Ovary (tissue), 10 donors: ENCODE measurements at places on chromosomes 2 and 18. TPM values are rescaled to one million over a fixed set of nuclear protein-coding genes. Genes with fewer than 3 reads are reported as not detected.

- no peaks in the 10 kb centered on the region for H3K4me1 ChIP-seq
- no peak overlapping the region for H3K27ac ChIP-seq
- H3K36me3 ChIP-seq, result no peaks in the 10 kb centered on the region
- no peaks in the 10 kb centered on the region for H3K27me3 ChIP-seq
- H3K4me3 ChIP-seq, result no peak overlapping the region
- DNase-seq, result no peak
These were observed 1.1 kb downstream of the LMAN1 start for GRCh38 chr18:59357928-59358327.

DNA sequence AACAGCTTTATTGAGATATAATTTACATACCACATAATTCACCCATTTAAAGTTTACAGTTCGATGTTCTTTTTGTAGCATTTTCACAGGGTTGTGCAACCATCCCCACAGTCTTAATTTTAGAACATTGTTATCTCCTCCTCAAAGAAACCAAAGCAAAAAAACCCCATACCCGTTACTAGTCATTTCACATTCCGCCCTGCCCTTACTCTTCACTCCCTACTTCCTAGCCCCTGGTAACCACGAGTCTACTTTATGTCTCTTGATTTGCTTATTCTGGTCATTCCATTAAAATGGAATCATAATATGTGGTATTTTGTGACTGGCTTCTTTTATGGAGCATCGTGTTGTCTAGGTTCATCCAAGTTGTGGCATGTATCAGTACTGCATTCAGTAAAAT, 137.7 kb downstream of the TANC1 start:
- DNase-seq, result no peak
- H3K4me3 ChIP-seq, result no peak overlapping the region
- H3K36me3 ChIP-seq, result no peaks in the 10 kb centered on the region
- H3K27ac ChIP-seq, result no peak overlapping the region

The MAP3K20 gene
- polyA plus RNA-seq, result 88.4 TPM

- no peaks in the 10 kb centered on the region for H3K27me3 ChIP-seq
- H3K4me3 ChIP-seq, result no peak overlapping the region
- H3K36me3 ChIP-seq, result no peaks in the 10 kb centered on the region
- no peak for DNase-seq
- H3K4me1 ChIP-seq, result no peaks in the 10 kb centered on the region
These were observed 49.7 kb upstream of the AP1S3 start for GRCh38 chr2:223887127-223887526.

The MARCHF4 gene
- 0.01 TPM for polyA plus RNA-seq

The HOXD3 gene
- polyA plus RNA-seq, result 6.7 TPM

GRCh38 chr2:23712756-23713151, 214.2 kb downstream of the ATAD2B start:
- H3K4me3 ChIP-seq, result no peak overlapping the region
- DNase-seq, result no peak
- H3K27me3 ChIP-seq, result no peaks in the 10 kb centered on the region
- no peaks in the 10 kb centered on the region for H3K36me3 ChIP-seq

- no peak overlapping the region for H3K27ac ChIP-seq
- H3K27me3 ChIP-seq, result no peaks in the 10 kb centered on the region
- no peak overlapping the region for H3K4me3 ChIP-seq
- no peaks in the 10 kb centered on the region for H3K4me1 ChIP-seq
- DNase-seq, result no peak
- no peaks in the 10 kb centered on the region for H3K36me3 ChIP-seq
These were observed 223.7 kb downstream of the ACKR3 start for GRCh38 chr2:236793023-236794011.

The COL3A1 gene
- 289 TPM for polyA plus RNA-seq

- H3K4me1 ChIP-seq, result no peaks in the 10 kb centered on the region
- no peaks in the 10 kb centered on the region for H3K27me3 ChIP-seq
- no peak for DNase-seq
- H3K27ac ChIP-seq, result no peak overlapping the region
- H3K4me3 ChIP-seq, result no peak overlapping the region
These were observed 21.8 kb downstream of the HSPD1 start for GRCh38 chr2:197477797-197478196.

The RNF181 gene
- 123 TPM for polyA plus RNA-seq

DNA sequence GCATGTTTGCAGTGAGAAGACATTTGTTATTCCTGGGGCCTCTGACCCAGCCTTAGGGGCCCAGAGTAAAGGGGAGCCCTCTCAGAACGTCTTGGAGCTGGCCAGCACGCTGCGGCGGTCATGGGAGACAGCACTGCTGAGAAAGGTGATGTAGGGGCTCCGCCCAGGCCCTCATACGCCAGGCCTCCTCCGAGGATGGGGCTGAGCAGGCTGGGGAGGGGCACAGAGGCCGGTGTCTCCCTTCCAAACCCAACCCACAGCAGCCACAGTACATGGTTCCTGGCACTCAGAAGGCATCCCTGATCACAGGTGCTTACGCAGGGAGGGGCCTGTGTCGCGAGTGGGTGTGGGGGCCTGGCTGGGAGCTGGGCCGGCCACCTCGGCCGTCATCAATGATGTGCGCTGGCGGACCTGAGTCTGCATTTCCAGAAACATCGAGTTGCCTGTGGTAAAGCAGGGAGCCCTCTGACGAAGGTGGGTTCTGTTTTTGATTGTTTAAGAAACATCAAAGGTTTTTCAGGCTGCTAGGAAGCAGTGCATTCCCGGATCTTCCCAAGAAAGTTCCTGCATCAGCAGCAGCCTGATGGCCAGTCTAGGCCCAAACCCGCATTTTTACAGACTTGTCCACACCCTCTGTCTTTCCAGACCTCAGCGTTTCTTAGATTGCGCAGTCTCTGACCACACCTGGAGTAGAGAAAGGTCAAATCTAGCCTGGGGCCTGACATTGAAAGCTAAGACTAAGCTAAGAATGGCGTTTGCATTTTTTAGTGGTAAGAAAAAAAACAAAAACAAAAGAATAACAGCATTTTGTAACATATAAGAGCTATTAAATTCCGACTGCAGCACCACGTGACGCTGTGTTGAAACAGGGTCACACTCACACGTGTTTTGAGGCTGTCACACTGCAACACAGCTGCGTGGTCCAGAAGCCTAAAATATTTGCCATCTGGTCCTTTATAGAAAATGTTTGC, 51.2 kb upstream of the PXDN start:
- no peak overlapping the region for H3K4me3 ChIP-seq
- H3K27ac ChIP-seq, result no peak overlapping the region
- H3K36me3 ChIP-seq, result no peaks in the 10 kb centered on the region
- DNase-seq, result no peak
- H3K4me1 ChIP-seq, result peaks cover 1% of the 10 kb centered on the region
- H3K27me3 ChIP-seq, result no peaks in the 10 kb centered on the region

The GAREM2 gene
- 2.4 TPM for polyA plus RNA-seq

GRCh38 chr2:203135105-203135504, 103.7 kb upstream of the CYP20A1 start:
- no peak overlapping the region for H3K4me3 ChIP-seq
- no peaks in the 10 kb centered on the region for H3K4me1 ChIP-seq
- DNase-seq, result no peak
- H3K27ac ChIP-seq, result no peak overlapping the region
- H3K36me3 ChIP-seq, result no peaks in the 10 kb centered on the region

DNA sequence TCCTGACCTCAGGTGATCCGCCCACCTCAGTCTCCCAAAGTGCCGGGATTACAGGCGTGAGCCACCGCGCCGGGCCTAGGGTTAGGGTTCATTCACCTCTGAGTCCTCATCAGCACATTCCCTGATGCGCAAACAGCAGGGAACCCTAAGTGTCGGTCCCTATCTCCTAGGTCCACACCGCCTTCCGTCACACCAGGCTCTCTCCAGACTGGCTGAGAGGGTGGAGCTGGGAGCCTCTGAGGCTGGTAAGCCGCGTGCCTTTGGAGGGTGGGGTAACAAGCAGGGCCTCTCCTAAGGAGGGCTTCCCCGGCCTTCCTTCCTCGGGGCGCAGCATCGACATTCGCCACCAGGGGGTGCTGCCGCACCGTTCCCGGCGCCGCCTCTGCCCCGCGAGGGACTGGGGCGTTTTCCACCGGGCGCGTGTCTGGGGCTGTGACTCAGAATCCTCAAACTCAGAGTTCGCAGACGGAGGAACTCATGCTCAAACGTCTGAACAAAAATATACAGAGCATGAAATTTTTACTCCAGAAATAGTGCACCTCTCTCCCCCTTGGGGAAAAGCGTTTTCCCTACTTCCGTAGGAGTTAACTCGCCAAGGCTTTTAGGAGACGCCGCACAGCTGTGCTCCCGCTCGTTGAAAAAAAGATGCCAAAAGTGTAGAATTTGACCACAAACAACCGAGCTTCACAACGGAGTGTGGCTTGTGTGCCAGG, 63.9 kb upstream of the ASAP2 start:
- H3K4me1 ChIP-seq, result no peaks in the 10 kb centered on the region
- H3K4me3 ChIP-seq, result peak overlapping the region; percentile 21
- no peaks in the 10 kb centered on the region for H3K27me3 ChIP-seq
- peak overlapping the region; percentile 54 for H3K27ac ChIP-seq
- H3K36me3 ChIP-seq, result no peaks in the 10 kb centered on the region

DNA sequence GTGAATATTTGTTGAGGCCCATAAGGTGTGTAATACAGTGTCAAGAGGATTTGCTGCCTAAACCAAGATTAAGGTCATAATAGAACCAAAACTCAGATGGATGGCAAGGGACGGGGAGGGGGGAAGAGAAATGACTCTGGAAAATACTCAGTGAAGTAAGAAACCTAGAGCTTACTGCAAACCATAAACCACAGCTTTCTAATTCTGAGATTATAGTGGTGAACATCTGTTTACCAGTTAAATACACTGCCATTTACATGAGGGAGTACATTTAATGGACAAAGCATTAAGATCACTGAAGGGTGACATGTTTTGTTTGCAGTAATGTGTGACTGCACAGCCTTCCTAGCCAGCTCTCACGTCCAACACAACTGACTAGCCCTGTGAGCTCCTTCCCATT, 19.8 kb downstream of the EVX2 start:
- no peaks in the 10 kb centered on the region for H3K27me3 ChIP-seq
- no peaks in the 10 kb centered on the region for H3K36me3 ChIP-seq
- no peak overlapping the region for H3K4me3 ChIP-seq
- H3K4me1 ChIP-seq, result peaks cover 3% of the 10 kb centered on the region
- no peak for DNase-seq

DNA sequence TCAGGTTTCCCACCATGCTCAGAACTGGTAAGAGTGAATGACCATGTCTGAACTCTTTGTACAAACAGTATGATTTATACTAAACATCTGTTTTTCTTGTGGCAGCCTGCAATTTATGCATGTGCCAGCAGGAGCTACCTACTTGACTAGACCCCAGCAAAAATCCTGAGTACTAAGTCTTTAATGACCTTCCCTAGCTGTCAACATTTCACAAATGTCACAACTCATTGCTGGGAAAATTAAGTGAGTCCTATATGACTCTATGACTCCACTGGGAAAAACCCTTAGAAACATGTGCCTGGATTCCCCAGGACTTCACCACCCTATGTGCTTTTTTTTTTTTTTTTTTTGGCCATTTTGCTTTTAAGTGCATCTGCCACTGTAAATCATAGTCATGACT, 1225.8 kb downstream of the SUCLG1 start:
- no peak overlapping the region for H3K4me3 ChIP-seq
- no peaks in the 10 kb centered on the region for H3K27me3 ChIP-seq
- DNase-seq, result no peak
- H3K27ac ChIP-seq, result no peak overlapping the region
- no peaks in the 10 kb centered on the region for H3K4me1 ChIP-seq
- no peaks in the 10 kb centered on the region for H3K36me3 ChIP-seq

DNA sequence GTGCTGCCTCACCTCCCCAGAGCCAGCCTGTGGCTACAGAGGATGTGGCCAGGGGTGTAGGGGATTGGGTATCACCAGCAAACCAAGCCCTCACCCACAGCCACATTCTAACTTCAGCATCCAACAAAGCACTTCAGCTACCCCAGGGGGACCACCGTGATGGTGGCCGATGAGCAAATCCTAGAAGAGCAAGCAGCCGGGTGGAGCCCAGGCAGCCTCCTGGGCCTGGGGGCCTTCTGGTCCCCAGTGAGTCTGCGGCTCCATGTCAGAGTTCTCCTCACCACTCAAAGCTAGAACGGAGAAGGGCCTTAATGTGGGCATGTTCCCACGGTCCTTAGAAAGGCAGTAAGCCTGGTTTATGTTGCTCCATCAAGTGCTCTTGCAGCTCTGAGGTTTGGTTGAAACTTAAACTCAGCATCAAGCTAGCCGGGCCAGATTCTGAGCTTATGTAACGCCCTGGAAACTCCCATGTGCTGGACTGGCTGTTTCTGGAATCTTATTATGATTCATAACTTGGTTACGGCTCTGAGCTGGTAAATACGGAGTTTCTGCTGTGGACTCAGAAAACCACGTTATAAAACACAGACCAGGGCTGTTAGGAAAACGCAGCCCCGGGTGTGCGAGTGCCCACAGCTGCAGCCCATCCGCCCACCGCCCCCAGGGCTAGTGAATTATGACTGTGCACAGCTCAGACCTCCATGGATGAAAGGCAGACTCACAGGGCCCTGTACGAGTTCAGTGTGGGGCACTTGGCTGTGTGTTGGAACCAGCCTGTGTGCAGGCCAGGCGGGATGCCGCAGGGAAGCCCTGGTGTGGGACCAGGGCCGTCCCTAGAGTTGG, 99.8 kb downstream of the SEPTIN10 start:
- no peaks in the 10 kb centered on the region for H3K27me3 ChIP-seq
- H3K4me1 ChIP-seq, result peaks cover 10% of the 10 kb centered on the region
- DNase-seq, result peak; percentile 71
- H3K36me3 ChIP-seq, result no peaks in the 10 kb centered on the region
- no peak overlapping the region for H3K4me3 ChIP-seq

The KLHL41 gene
- polyA plus RNA-seq, result 0.78 TPM

DNA sequence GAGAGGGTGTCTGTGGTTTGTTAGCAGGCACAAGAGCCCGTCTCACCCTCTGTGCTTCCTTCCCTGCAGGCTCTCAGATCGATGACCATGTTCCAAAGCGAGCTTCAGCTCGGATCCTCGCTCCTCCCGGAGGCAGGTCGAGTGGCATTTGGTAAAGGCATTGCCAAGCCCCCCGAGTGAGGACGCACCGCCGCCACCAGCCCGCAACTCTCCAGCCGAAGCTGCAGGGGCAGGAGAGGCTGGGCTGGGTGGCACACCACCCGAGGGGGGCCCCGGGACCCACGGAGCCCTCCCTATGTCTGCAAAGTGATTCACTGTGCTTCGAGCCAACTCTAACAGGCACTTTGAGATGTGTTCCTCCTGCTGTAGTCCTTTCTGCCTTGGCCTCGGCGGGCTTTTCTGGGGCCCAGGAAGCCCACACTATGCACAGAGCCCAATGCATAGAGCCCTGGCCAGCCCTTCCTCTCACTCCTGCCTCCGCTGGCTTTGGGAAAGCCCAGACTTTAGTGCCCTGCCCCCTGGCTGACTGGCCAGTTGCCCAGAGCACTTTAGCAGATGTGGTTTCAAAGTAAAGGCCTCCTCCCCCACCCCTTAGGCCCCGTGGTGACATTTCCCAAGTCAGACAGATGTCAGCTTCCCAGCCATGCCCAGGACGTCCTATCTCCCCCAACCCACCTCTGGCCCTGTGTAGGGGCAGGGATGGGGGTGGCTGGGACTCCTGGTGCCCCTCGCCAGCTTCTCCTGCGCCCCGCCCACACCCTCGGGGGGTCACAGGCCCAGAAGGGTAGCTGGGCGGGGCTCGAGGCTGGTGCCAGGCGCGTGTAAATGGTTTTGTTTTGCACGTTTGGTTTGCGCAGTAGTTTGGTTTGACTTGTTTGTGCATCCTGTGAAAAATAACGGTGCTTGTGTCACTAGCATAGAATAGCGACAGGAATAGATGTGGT, 23.3 kb upstream of the MAPRE3 start:
- no peaks in the 10 kb centered on the region for H3K4me1 ChIP-seq
- H3K27me3 ChIP-seq, result no peaks in the 10 kb centered on the region
- H3K27ac ChIP-seq, result no peak overlapping the region
- H3K36me3 ChIP-seq, result no peaks in the 10 kb centered on the region
- no peak for DNase-seq

GRCh38 chr2:68620772-68621171, 22.6 kb upstream of the PROKR1 start:
- no peak for DNase-seq
- H3K4me1 ChIP-seq, result no peaks in the 10 kb centered on the region
- no peaks in the 10 kb centered on the region for H3K27me3 ChIP-seq
